Left renal pelvis (tissue), 4 donors: ENCODE measurements at places on chromosomes 5 and 9. TPM values are rescaled to one million over a fixed set of nuclear protein-coding genes. Genes with fewer than 3 reads are reported as not detected.

MRPL36 gene
- polyA plus RNA-seq: 43.0 TPM

RAB3C gene
- 2.0 TPM for polyA plus RNA-seq

CBY3 gene
- 0.26 TPM for polyA plus RNA-seq

COQ4 gene
- 48.9 TPM for polyA plus RNA-seq

EPB41L4A gene
- polyA plus RNA-seq: 31.7 TPM

PCDHGA2 gene
- polyA plus RNA-seq: 6.8 TPM

UBAC1 gene
- 27.3 TPM for polyA plus RNA-seq

PTGES gene
- polyA plus RNA-seq: 5.2 TPM

CYSTM1 gene
- 65.1 TPM for polyA plus RNA-seq

TAF11L5 gene
- not detected for polyA plus RNA-seq

SOX30 gene
- 0.52 TPM for polyA plus RNA-seq
